ENCODE measurements at places on chromosomes 11 and 22.

DNA sequence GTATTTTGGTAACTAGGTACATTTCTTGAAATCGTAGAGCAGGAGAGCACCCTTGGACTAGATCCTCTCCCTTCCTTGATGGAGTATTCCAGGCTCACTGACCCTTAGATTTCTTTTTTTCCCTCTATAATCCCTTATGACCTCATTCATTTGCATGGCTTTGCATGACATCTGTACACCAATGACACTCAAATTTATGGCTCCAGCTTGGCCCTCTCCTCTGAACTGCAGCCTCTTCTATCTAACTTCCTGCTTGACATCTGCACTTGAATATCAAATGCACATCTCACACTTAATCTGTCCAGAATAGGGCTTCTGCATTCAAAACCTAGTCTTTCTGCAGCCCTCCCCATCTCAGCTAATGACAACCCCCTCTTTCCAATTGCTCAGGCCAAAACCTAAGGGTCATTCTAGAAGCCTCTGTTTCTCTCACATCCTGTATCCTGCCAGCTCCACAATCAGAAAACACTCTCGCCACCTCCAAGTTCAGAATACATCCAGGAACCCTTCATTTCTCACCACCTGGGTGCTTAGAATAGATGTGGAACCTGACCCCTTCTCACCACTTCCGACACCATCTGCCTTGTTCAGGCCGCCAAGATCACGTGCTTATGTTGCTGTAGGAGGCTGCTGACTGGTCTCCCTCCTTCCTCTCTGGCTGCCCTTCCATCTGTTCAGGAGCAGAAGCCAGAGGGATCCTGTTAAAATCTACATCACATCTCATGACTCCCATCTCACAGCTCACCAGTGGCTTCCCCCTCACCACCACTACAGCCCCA is 138.9 kb upstream of the MTNR1B start:
- no peak for DNase-seq

GRCh38 chr11:78199653-78200015 is 10.9 kb downstream of the USP35 start:
- DNase-seq, result no peak

- no peak for DNase-seq
Observed at GRCh38 chr11:98260983-98261382, 759.8 kb upstream of the CNTN5 start.

DNA sequence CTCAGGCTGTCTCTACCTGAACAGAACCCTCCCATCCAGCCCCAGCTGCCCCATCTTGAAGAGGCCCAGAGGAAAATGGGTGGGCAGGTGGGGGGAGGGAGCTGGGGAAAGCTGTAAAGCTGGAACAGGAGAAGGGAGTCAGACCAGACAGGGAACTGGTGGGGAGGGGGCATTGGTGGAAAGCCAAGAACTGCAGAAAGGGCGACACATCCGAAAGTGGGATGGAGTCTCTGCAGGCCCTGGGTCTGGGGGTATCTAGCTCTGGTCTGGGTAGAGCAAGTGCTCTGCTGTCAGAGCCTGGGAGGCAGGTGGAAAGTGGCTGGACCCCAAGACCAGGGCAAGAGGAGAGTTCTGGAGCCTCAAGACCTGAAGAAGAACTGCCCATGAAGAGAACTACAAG is 7.7 kb downstream of the TMPRSS13 start:
- DNase-seq, result no peak

- DNase-seq, result peak; percentile 28
Observed at GRCh38 chr11:2209900-2210321, 38.3 kb upstream of the TH start.

DNA sequence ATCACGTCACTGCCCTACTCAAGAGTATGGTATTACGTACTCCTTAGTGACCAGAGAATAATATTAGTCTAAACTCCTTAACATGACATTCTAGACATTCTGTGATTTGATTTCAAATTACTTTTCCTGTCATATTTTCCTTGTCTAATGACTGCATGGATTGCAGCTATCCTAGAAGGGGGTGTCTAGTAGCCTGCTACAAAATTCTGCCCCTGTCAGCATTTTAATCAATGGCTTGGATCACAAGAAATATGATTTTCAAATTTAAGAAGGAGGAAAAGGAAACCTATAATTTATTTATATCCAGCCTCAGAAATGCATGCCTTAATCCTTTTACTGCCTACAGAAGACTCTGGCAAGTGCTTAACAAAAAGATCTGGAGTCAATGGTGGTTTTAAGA is 216.8 kb downstream of the SWAP70 start:
- DNase-seq, result no peak

DNA sequence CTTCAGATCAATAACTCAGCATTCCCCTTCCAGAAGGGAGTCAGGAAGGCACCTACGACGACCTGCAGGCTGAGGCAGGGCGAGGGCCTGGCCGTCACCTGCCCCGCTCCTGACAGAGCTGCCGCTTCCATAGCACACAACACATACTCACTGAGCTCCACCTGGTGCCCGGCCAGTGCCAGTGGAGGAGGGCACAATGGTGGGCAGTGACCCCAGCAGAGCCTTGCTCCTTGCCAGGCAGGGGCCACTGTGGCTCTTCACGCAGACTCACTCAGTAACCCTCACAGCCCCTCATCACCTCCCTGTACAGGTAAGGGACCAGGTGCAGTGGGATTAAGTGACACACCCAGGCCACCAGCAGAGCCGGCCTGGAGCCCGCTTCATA is 24.6 kb downstream of the LRFN4 start:
- DNase-seq, result no peak

DNA sequence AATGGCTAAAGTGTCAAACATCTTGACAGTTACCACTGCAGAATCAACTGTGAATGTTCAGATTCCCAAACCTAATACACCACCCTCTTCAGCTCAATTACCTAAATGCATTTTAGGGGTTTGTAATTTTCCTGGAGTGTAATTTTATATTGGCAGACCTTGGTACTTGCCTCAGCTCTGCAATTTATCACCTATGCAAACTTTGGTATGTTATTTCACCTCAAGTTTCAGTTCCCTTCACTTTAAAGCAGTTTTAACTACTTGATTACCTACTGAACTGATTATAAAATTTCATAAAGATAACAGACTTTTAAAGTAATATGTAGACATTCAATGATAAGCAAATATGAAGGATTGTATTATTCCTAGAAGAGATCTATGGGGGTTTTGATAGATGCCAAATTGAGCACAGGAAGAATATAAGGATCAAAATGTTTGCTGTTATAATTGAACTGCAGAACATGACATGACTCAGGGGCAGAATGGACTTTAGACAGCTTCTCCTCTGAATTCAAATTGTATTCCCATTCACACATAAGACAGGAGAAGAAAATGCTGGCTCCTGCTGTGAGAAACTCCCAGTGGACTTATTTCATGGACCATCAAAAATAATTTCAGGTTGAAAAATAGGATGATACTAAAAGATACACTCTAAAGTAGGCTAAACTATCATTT is 491.5 kb upstream of the LUZP2 start:
- no peak for DNase-seq

DNA sequence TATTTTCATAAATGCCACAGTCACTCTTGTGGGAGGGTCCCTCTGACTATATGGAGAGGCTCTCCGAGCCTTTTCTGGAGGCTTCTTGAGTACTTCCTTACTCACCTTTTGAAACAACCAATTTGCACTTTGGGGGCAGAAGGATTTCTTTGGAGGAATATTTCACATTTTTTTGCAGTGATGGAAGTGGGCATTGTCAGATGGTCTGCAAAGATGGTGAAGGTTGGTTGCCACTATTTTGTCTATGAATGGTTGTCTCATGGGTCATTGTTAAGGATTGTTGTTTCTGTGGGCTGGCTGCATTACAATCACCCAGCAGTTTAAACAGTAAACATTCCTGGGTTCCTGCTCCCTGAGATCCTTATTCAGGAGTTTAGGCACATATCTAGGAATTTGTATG is 388.2 kb downstream of the TMEM135 start:
- no peak for DNase-seq

GRCh38 chr11:36487619-36488018 is 22.5 kb downstream of the TRAF6 start:
- DNase-seq, result no peak

GRCh38 chr11:76768088-76768908 is 14.9 kb upstream of the TSKU start:
- DNase-seq, result peak; percentile 75

- DNase-seq, result no peak
Observed at GRCh38 chr11:66082946-66083698, 13.1 kb downstream of the PACS1 start.

- DNase-seq, result peak; percentile 100
Observed at GRCh38 chr11:57324886-57325734, at the start of gene TNKS1BP1. TNKS1BP1 (minus strand) TSS chr11:57324952; CDS start chr11:57321885, 3,067 bp downstream.

DNA sequence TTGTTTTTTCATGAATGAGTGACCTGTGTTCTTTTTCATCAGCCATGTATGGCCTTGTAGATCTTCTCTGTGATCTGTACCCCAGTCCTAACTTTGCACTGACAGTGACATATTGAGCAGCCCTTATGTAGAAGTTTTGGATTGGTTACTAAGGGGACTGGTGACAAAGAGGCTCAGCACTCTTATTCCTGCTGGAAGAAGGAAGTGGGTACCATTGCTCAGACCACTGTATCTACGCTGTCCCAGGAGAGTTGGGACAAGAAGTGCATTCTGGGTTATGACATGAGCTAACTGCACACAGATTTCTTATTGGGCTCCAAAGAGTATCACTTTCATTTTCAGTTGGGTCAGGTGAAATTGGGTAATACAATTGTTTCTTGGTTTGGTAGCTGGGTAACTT is 107.8 kb upstream of the RASSF10 start:
- DNase-seq, result no peak

DNA sequence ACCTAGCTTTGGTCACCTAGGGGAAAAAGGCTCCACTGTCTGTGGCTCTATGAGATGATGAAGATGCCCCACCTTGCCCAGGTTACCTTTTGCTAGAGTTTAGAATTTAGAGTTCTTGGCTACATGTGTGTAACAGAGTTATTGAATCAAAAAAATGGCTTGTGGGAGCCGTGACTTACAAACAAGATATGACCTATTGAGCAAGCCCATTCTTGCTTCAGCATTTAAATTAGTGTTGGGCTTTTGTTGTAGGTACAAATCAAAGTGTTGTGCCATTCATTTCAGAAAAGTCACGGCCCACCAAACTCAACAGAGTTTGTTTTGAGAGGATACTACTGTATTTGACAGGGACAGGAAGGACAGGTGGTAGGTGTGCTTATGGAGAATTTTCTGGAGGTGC is 768.8 kb downstream of the NTM start:
- DNase-seq, result no peak

All from right atrium auricular region (tissue), 2 donors.